ENCODE measurements at places on chromosomes 1 and 21.

DNA sequence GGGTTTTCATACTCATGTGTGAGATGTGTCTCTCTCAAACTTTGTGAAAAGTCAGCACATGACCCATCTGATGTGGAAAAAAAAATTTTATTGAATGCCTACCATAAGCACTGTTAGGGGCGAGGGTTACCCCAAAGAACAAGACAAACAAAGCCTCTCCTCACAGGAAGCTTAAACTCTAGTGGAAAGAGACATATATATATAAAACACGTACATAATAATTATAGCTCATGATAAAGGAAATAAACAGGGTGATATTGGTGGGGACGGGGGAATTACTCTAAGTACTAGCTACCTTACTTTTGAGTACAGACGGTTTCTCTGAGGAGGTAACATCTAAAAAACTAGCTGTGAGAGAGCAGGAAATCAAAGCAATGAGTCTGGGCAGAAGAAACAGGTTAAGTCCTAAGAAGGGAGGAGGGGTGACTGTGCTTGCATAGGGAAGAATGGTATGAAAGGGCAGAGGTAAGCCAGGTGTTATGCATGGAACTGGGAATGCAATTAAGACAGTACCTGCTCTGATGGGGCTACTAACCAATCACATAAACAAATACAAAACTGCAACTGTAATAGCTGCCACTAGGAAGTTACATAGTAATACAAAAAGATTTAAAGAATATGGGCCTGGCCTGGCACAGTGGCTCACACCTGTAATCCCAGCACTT, 4.5 kb downstream of the LIN9 start:
- H3K36me3 ChIP-seq, result no peaks in the 10 kb centered on the region
- no peak overlapping the region for H3K4me3 ChIP-seq
- no peak overlapping the region for H3K27ac ChIP-seq
- no peaks in the 10 kb centered on the region for H3K4me1 ChIP-seq
- H3K27me3 ChIP-seq, result no peaks in the 10 kb centered on the region
- no peak for DNase-seq

GRCh38 chr1:222286011-222286410, 261.9 kb downstream of the HHIPL2 start:
- no peaks in the 10 kb centered on the region for H3K36me3 ChIP-seq
- no peak for DNase-seq
- H3K27ac ChIP-seq, result no peak overlapping the region
- no peaks in the 10 kb centered on the region for H3K27me3 ChIP-seq

DNA sequence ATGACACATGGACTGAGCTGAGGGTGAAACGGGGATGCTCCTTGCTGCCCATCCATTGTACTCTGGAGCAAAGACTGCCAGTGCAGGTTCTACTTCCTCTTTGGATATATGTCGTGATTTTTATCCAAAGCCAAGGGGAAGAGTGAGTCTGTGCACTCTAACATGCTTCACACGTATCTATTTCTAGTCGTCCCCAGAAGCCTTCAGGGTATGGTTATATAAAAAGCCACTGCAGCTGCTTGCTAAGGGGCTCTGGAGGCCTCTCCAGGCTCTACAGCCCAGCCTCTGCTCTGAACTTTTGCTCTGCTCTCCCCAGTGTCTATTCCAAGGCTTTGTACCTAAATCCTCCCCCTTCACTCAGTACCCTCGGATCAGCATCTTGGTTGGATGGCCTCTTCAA, 20.1 kb downstream of the PAFAH2 start:
- no peak overlapping the region for H3K4me3 ChIP-seq
- no peaks in the 10 kb centered on the region for H3K27me3 ChIP-seq
- H3K4me1 ChIP-seq, result no peaks in the 10 kb centered on the region
- no peak overlapping the region for H3K27ac ChIP-seq
- peaks cover 38% of the 10 kb centered on the region for H3K36me3 ChIP-seq
- no peak for DNase-seq

DNA sequence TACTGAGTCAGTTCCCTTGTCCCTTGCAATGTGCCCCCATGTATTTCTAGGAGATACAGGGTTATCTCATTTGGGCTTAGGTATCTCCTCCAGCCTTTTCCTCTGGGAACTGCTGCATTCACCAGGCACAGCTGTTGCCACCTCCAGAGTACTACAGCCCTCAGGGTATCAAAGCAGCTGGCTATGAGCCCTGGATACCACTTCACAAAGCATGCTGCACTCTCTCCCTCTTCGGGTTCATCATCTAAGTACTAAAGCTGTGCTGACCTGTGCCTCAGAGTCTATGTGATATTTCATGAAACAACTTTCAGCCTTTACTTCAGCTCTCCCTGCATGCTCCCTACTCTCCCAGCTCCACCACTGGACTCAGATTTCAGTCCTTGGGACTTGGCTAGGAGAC, 62.3 kb downstream of the CCDC185 start:
- H3K4me3 ChIP-seq, result no peak overlapping the region
- DNase-seq, result no peak
- 0 out of 2 replicates have a peak, but pooled peaks cover 3% of the 10 kb centered on the region for H3K27me3 ChIP-seq
- no peaks in the 10 kb centered on the region for H3K4me1 ChIP-seq
- H3K36me3 ChIP-seq, result no peaks in the 10 kb centered on the region
- H3K27ac ChIP-seq, result no peak overlapping the region

DNA sequence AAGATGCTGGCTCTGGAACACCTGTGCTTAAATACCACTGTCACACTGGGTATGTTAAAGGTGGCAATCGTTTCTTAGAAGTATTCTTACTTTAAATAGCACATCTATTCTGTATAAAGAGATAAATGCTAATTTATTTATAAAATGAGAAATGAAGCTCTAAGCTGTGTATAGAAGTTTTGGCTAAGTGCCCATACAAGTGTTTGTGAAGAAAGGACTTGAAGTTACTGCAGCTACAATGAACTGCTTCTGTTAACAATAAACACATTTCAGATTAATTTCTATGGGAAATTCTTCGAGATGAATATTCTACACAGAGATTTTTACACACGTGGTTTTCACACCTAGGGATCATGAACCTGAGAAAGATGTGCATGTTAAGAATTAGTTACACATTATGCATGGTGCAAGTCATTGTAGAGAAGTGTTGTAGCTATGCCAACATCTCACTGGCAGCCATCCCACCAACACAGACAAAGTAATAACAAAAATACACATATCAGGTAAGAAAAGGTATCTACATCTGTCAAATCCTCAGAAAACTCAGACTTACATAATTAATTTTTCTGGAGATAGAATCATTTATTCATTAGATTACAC, 16.2 kb downstream of the COL24A1 start:
- H3K4me1 ChIP-seq, result no peaks in the 10 kb centered on the region
- no peaks in the 10 kb centered on the region for H3K27me3 ChIP-seq
- H3K36me3 ChIP-seq, result no peaks in the 10 kb centered on the region
- no peak for DNase-seq

DNA sequence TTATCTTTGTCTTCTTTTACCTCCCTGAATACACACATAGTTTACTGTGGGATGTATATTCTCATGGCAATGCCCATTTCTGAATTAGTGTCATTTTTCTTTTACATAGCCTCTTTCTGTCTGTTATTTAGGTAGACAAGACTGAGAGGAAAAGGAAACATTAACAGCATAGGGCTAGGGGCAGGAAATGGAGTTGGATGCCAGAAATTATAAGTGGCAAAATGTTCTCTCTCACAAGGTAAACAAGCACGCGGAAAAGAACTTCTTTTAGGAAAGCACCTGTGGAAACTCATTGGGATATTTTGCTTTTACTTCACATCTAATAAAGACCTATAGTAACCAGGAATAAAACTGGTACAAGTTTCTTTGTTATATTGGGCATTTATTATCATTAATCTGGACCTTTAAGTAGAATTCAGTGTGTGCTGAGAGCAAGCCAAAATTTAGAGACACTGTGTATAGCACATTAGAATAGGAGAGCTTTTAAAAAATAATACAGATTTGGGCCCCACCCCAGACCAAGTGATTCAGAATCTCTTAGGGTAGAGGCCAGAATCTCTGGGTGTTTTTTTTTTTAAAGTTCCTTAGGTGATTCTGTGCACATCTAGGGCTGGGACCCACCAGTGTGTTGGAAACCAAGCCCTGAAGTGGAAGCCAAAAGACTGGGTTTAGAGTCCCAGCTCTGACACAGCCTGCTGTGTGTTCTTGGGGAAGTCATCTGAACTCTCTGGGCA, 32.7 kb downstream of the S100A10 start:
- H3K4me3 ChIP-seq, result no peak overlapping the region
- no peak for DNase-seq
- H3K27ac ChIP-seq, result no peak overlapping the region

GRCh38 chr1:17441265-17441992, 2.0 kb upstream of the RCC2 start:
- no peak overlapping the region for H3K27ac ChIP-seq
- no peaks in the 10 kb centered on the region for H3K27me3 ChIP-seq
- peak overlapping the region; percentile 99 for H3K4me3 ChIP-seq
- peaks cover 43% of the 10 kb centered on the region for H3K4me1 ChIP-seq

- peaks cover 14% of the 10 kb centered on the region for H3K36me3 ChIP-seq
- peaks cover 33% of the 10 kb centered on the region for H3K4me1 ChIP-seq
- H3K27ac ChIP-seq, result no peak overlapping the region
- peak; percentile 44 for DNase-seq
- H3K4me3 ChIP-seq, result no peak overlapping the region
Measured at GRCh38 chr1:115654125-115654524, 12.4 kb downstream of the VANGL1 start.

DNA sequence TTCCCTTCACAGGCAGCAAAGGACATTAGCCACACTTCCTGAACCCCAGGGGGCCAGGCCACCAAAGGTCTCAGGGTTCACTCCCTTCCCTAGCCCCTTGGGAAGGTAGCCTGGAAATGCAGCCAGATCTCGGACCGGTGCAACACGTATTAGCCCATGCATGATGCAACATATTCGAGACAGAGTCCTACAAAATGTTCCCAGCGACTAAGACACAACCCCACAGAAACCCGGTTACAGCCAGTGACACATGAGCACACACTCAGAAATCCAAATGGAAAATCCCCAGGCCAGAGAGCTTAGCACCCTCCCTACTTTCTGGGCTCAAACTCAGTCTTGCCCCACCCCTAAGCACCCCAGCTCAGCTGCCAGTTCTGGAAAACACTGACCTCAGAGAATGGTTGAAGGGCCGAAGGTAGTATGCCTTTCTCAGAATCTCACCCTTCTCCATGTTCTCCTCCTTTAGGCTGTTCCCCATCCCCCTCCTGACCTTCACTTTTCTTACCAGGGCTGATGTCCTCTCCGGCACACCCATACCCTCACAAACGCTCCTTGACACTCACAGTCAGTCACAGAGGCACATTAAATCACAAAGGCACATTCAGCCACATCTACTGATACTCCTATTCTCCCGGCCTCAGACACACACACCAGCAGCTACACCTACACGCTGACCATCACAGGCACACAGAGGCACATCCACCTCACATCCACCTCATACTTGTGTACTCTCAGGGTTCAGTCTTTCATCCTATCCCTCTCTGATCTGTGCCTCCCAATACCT, at the start of gene TSPAN1:
Gene TSPAN1 (plus strand): TSS at position 640 of the 784 bp plus-strand sequence. CDS start 6,021 bp downstream, outside the sequence.
- peaks cover 9% of the 10 kb centered on the region for H3K4me1 ChIP-seq
- DNase-seq, result no peak
- H3K4me3 ChIP-seq, result no peak within 1 kb of the TSS
- no peak within 1 kb of the TSS for H3K27ac ChIP-seq
- no peaks in the 10 kb centered on the region for H3K36me3 ChIP-seq

- DNase-seq, result no peak
- no peaks in the 10 kb centered on the region for H3K4me1 ChIP-seq
- no peak overlapping the region for H3K4me3 ChIP-seq
- no peaks in the 10 kb centered on the region for H3K36me3 ChIP-seq
- H3K27ac ChIP-seq, result no peak overlapping the region
- no peaks in the 10 kb centered on the region for H3K27me3 ChIP-seq
Measured at GRCh38 chr21:21373969-21374368, 375.8 kb downstream of the NCAM2 start.

GRCh38 chr1:246274186-246274585, 232.9 kb downstream of the SMYD3 start:
- DNase-seq, result no peak
- H3K4me1 ChIP-seq, result no peaks in the 10 kb centered on the region
- no peak overlapping the region for H3K4me3 ChIP-seq
- H3K27me3 ChIP-seq, result no peaks in the 10 kb centered on the region
- no peak overlapping the region for H3K27ac ChIP-seq
- H3K36me3 ChIP-seq, result no peaks in the 10 kb centered on the region

- no peak for DNase-seq
- no peaks in the 10 kb centered on the region for H3K36me3 ChIP-seq
- H3K27ac ChIP-seq, result no peak overlapping the region
- no peaks in the 10 kb centered on the region for H3K4me1 ChIP-seq
Measured at GRCh38 chr1:236338096-236338495, 56.0 kb upstream of the EDARADD start.

- H3K27me3 ChIP-seq, result no peaks in the 10 kb centered on the region
- H3K27ac ChIP-seq, result no peak overlapping the region
- DNase-seq, result peak; percentile 68
- H3K36me3 ChIP-seq, result peaks cover 50% of the 10 kb centered on the region
Measured at GRCh38 chr1:235136111-235136510, 7.5 kb upstream of the TOMM20 start.

- H3K36me3 ChIP-seq, result peaks cover 15% of the 10 kb centered on the region
- H3K27me3 ChIP-seq, result no peaks in the 10 kb centered on the region
- no peak for DNase-seq
- H3K4me3 ChIP-seq, result no peak overlapping the region
- peak overlapping the region; percentile 28 for H3K27ac ChIP-seq
Measured at GRCh38 chr1:161884475-161884874, 118.4 kb downstream of the ATF6 start.

DNA sequence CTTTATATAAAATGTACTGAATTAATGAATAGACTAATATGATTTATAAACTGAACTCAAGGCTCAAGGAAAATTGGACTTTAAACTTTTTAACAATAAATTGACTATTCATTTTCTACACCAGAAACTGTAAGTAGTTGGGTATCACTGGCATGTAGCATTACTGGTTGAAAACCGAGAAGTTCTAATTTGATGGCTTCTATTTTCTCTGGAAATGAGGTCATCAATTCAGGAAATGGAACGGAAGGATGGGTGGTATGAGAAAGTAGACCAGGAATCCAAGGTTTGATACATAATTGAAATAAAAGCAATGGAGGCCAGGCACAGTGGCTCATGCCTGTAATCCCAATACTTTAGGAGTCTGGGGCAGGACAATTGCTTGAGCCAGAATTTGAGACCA, 50.4 kb downstream of the RERE start:
- H3K27ac ChIP-seq, result no peak overlapping the region
- no peak overlapping the region for H3K4me3 ChIP-seq
- no peak for DNase-seq
- H3K36me3 ChIP-seq, result no peaks in the 10 kb centered on the region
- H3K4me1 ChIP-seq, result peaks cover 2% of the 10 kb centered on the region

DNA sequence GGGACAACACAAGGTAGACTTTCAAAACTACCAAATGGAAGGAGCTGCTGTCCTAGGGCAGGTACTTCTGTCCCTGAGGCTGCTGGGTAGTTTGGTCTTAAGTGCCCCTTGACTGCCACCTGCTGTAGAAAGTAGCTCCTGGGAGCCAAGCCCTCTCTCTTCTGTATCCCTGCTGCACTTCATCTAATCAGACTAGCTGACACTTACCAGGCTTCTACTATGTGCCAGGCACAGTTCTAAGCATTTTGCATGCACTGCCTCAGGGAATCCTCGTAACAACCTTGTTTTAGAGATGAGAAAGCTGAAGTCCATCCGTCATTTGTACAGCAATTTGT, 15.9 kb upstream of the SRSF4 start:
- H3K27me3 ChIP-seq, result no peaks in the 10 kb centered on the region
- no peak overlapping the region for H3K4me3 ChIP-seq
- peaks cover 13% of the 10 kb centered on the region for H3K36me3 ChIP-seq
- peak; percentile 61 for DNase-seq
- H3K4me1 ChIP-seq, result peaks cover 18% of the 10 kb centered on the region
